Left kidney (tissue), 8 donors: ENCODE measurements at places on chromosomes 3 and 15. TPM values are rescaled to one million over a fixed set of nuclear protein-coding genes. Genes with fewer than 3 reads are reported as not detected.

RARRES1 gene
- polyA plus RNA-seq: 12.6 TPM

ALDH1L1 gene
- polyA plus RNA-seq: 44.0 TPM

SPSB4 gene
- polyA plus RNA-seq: 14.8 TPM

CP gene
- 0.70 TPM for polyA plus RNA-seq

MOBP gene
- 0.22 TPM for polyA plus RNA-seq

LARP6 gene
- polyA plus RNA-seq: 15.5 TPM

SLC9C1 gene
- 1.2 TPM for polyA plus RNA-seq

ZBED2 gene
- 0.27 TPM for polyA plus RNA-seq

SPINK8 gene
- 0.43 TPM for polyA plus RNA-seq

STRIT1 gene
- polyA plus RNA-seq: 1.5 TPM

TMEM42 gene
- polyA plus RNA-seq: 30.7 TPM

CGNL1 gene
- 63.7 TPM for polyA plus RNA-seq

DNA sequence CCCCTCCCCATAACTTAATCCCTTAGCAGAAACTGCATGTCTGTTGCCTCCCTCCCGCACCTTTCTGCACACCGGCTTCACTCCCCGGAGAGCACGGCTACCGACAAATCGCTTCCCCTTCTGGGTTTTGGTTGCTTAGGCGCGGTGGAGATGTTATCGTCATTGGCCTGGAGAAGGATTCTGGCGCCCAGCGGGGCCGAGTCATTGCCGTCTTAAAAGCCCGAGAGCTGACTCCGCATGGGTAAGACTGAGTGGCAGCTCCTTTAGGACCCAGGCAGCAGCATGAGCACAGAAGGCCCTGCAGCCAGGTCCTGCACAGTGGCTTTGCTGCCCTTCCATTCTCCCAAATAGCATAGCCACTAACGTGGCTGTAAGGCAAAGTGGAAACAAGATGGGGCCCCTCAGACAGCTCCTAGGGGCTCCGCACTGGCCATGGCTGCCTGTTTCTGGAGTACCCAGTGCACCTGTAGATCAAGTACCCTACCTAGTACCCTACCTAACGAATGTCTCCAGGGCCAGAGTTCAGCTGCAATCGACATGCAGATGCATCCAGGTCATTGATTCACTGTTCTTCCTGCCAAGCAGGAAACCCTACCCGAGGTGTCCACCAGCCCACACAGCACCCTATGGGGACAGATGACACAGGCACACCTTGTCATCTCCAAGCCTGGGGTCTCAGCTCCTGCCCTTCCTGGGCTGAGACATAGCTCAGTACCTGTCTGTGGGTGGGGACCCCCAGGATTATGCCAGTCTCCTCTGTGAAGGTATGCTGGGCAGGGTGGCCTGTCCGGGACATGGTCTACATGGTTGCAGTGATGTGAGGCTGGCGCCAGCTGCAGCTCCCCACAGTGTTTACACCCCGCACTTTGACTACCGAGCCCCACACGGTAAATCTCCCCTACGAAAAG lies 147.6 kb downstream of the LRRK1 start:
- no peak for DNase-seq

DNA sequence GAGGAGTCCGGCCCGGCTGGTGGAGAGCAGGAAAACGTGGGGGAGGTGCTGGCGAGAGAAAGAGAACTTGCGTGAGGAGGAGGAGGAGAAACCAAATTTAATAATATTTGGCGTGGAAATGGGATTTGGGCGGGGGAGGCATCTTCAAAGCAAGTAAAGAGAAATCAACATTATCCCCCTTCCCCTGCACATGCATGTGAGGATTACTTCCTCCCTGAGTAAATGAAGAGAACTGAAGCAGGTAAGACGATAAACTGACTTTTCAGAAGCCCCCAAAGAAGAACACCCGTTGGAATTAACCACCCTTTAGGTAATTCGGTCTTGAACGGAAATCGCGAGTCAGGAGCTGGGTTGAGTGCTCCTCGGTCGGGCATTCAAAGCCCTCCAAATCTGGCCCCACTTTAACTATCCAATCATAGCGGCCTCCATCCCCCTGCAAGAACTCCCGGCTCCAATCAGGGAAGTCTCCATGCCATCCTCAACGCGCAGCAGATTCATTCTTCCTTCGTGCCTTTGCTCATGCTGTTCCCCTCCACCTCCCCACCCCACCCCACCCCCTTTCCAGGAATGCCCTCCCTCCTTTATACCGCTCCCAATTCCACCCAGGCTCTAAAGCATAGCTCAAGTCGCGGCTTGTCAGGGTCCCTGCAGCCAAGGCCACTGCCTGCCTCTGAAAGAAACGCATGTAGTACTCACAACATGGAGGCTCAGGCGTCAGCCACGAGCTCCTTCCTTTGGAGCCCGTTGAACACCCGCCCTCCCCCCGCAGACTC lies 545 bp upstream of the RFX7 start:
- peak; percentile 64 for DNase-seq

DNA sequence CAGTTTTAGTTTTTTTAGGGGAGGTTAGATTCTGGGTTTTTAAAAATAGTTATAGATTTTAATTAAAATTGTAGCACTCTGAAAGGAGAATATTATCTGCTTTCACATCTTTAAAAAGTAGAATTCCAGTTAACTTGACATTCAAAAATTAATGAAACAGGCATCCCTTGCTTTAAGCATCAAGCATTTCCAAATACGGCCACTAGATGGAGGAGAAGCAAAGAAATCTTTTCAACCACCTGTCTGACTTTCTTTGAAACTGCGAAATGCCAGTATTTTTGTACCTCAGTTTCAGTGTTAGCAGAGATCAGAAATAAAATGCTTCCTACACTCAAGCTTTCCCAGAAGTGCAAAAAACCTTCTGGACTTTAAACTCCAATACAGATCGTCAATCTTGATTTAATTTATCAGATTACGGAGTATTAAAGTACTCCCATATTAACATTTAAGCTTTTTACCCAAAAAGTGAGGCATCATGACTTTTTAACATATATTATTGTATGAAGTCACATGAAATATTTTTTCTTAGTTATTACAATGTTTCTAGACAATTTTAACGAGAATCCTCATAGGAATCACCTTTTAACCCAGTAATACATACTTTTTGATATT lies 153.3 kb downstream of the P3H2 start:
- peak; percentile 75 for DNase-seq

- DNase-seq: no peak
Measured at GRCh38 chr3:14989943-14990779, 42.8 kb downstream of the NR2C2 start.

DNA sequence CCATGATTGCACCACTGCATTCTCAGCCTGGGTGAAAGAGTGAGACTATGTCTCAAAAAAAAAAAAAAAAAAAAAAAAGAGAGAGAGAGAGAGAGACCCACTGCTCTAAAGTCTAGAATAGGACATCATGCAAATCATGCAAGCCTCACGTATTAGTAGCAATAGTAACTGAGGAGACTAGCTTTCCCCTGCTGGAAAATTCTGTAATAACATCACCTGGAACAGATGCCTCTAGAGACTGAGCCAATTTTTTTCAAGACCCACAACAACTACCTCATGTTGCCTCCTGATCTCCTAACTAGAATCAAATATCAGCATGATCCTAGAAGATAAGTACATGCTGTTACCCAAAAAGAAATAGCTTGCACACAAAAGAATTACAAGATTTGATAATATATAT lies 461.9 kb downstream of the AGBL1 start:
- DNase-seq: no peak

DNA sequence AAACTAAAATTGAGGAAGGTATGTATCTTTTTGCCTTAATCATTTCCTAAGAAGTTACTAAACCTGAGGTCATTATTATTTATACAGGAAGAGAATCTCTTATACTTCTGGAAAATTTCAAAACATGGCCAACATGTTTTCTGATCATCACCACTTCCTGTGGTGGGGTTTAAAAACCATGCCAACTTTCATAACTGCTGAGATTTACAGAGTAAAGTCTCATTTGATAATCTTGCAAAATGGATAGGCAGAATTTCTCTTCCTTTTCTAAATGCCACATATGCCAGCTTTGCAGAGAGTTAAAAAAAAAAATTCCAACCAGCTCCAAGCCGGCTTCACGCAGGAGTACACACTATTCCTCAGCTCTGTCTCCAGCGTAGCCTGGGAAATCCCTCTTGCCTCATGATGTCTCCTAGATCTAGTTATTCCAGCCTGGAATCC lies 124.3 kb upstream of the SPRED1 start:
- no peak for DNase-seq

- no peak for DNase-seq
Measured at GRCh38 chr15:95227235-95227634, 995.9 kb downstream of the MCTP2 start.

GRCh38 chr15:83396101-83396500 lies 51.0 kb upstream of the SH3GL3 start:
- DNase-seq: no peak

- DNase-seq: no peak
Measured at GRCh38 chr3:156761007-156761406, 65.1 kb upstream of the LEKR1 start.

GRCh38 chr3:185042312-185043050 lies 110.4 kb downstream of the C3orf70 start:
- no peak for DNase-seq

DNA sequence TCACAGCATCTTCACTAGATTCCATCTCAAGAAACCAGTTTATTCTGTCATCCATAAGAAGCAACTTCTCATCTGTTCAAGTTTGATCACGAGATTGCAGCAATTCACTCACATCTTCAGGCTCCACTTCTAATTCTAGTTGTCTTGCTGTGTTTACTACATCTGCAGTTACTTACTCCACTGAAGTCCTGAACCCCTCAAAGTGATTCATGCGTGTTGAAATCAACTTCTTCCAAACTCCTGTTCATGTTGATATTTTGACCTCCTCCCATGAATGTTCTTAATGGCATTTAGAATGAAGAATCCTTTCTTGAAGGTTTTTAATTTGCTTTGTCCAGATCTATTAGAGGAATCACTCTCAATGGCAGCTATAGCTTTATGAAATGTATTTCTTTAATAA lies 287.6 kb upstream of the TBL1XR1 start:
- no peak for DNase-seq

- no peak for DNase-seq
Measured at GRCh38 chr3:142929109-142929508, 34.4 kb downstream of the PAQR9 start.

DNA sequence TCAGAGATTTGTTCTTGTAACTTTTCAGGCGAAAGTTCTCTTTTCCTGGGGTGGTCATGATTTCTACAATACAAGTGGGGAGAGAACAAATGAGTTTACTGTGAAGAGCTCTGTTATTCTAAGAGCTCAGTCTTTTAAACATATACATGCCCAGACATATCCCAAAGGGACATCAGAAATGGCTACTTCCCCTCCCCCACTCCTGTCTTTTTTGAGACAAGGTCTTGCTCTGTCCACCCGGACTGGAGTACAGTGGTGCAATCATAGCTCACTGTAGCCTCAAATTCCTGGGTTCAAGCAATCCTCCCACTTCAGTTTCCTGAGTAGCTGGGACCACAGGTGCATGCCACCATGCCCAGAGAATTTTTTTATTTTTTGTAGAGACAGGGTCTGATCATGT lies 18.2 kb downstream of the KPNA1 start:
- DNase-seq: no peak

DNA sequence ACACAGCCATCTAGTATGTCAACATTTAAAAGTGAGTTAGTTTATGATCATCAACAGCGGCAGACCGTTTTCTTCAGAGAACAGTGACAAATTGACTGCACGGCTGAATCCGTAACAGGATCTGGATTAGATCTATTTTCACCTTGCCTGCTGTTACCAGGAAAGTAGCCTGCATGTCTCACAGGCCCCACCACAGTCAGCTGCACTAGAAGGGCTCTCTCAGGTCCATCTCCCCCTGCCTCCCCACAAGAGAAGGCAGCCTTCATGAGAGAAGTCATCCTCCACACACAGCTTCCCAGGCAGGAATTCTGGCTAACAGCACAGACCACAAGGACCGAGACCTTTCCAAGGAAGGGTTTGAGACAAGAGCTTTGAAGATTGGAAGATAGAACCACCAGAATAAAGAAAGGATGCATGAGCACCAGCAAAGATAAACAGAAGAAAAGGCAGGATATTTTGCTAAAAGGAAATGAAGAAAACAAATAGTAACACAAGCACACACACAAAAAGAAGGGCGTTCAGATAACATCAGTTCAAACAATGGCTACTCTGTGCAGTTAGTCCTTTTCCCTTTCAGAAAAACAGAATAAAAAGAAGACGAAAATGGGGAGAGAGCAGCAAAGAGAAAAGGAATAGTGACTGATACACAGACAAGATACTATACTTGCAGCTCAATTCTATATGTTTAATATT lies 127.5 kb downstream of the SNRK start:
- DNase-seq: peak; percentile 27

- no peak for DNase-seq
Measured at GRCh38 chr15:43118829-43119228, 13.0 kb upstream of the UBR1 start.

DNA sequence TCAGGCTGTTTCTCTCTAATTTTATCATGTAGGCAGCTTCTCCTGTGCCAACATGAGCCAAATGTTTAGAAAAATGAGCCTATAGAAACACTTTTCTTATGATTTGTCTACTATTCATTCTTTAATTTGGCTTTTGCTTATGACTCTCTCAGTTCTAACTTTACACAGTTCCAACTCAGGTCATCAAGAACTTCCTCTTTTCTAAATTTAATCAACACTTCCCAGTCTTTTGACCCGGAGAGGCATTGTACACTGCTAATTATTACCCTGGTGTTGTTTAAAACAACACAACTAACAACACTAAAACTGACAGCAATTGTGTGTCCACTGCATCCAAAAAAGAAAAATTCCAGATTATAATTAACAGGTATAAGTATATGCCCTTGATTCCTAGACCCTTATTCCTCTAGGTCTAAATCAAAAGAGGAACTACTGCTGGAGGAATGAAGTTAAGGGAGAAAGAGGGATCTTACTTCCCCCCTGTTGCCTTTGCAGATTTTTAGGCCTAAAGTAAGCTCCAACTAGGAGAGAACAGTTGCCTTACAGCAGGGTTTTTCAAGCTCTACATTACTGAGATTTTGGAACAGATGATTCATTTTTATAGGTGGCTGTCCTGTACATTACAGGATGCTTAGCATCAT lies 332.2 kb upstream of the GOLIM4 start:
- DNase-seq: no peak

DNA sequence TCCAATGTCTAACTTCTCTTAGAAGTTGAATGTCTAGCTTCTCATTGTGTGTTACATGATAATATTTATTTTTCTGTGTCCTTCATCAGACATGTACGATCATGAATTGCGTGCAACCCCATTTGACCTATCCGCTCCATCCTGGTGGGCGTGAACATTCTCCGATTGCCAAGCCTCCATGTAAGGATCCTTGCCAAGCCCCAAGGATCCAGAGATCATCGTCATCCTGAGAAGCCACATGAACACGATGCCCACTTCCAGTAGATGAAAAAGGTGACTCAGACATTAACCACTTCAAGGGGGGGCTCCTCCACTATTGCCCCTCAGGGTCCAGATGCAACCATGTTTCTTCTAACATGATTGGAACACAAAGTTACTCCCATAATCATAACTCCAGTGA lies 25.5 kb upstream of the KNG1 start:
- no peak for DNase-seq

- no peak for DNase-seq
Measured at GRCh38 chr3:13417166-13417947, 2.8 kb downstream of the NUP210 start.
